IPS DF 19.7 (cell line): ENCODE measurements at places on chromosomes 13 and 19.

DNA sequence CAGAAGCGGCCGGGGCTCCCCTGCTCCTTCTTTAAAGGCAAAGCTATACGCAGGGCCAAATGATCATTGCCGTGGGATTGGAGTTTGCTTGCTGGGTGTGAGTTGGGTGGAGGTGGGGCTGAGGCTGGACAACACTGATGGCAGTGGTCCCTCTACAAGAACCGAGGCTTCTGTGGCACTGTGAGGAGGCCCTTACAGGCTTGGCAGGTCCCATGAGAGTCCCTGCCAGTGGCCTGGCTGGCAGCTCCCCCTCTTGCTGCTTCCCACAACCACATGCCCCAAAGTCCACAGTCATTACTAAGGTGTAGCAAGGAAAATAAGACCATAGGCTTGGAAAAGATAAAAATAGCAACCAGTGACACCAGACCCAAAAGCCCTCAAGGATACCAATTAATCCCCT, 98.4 kb downstream of the ANKRD10 start:
- DNase-seq = no peak

- no peak for DNase-seq
Measured at GRCh38 chr13:42623916-42624315, 50.0 kb downstream of the TNFSF11 start.

- DNase-seq = no peak
Measured at GRCh38 chr19:49807058-49807903, 5.8 kb downstream of the FUZ start.

- DNase-seq = no peak
Measured at GRCh38 chr13:41941174-41941573, 19.7 kb downstream of the VWA8 start.

GRCh38 chr19:4140237-4140711, 13.2 kb upstream of the CREB3L3 start:
- DNase-seq = no peak

GRCh38 chr19:1220976-1221903, 15.7 kb downstream of the STK11 start:
- no peak for DNase-seq

DNA sequence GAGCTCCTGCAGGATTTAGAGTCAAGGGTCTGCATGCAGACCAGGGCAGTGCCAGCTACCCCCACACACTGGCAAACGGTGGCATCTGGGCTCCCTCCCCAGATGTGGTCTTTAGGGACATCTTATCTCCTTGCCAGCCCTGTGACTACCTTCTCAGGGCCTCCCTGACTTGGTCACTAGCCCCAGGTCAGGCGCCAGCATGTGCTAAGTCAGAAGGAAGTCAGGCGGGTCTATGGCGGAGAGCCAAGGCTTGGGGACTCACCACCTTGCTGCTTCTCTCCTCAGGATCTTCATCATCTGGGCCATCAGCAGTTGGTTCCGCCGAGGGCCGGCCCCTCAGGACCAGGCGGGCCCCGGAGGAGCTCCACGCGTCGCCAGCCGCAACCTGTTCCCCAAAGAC, 17.6 kb downstream of the CLPTM1 start:
- DNase-seq = no peak

DNA sequence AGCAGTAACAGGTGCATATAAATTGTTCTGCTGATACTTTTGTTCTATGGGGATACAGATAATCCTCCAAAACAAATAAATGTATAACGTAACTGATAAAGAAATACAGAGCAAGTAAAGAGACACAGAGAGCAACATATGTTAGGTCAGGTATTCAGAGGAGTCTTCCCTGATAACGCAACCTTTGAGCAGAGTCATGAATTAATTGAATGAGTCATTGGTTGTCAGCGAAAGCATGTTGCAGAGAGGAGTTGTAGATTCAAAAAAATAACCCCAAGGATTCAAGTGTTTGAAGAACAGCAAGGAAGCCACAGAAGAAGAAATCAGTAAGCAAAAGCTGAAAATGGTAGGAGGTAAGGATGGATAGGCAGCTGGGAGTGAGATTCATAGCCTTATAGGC, 245.2 kb downstream of the TBC1D4 start:
- no peak for DNase-seq

DNA sequence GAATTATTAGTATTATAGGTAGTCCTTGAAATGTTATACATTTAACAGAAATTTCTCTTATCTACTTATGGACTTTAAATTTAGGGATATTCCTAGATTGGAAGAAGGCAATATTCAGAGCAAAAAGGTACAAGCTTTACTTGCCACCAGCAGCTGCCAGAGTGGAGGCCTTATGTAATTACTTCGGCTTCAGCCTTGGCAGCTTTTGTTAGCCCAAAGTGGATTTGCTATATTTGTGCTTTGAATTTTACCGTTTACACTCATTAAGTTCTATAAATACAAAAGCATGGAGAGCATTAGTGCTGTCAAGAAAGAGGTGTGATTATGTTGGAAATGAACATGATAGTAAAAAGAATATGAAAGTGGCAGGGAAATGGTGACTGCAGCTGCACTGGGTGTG, 319.9 kb downstream of the ATP8A2 start:
- DNase-seq = no peak

- peak; percentile 86 for DNase-seq
Measured at GRCh38 chr19:48872182-48872883, at the start of gene PPP1R15A. Gene PPP1R15A, plus strand, starts transcription at chr19:48872421. Its CDS starts 813 bp downstream, at chr19:48873234.

- DNase-seq = no peak
Measured at GRCh38 chr19:28933039-28933438, 279.9 kb downstream of the UQCRFS1 start.

- no peak for DNase-seq
Measured at GRCh38 chr13:99564386-99564785, 63.1 kb downstream of the TM9SF2 start.

- no peak for DNase-seq
Measured at GRCh38 chr13:70613295-70613694, 505.0 kb upstream of the KLHL1 start.

GRCh38 chr19:41887711-41888382, 4.9 kb downstream of the ARHGEF1 start:
- DNase-seq = peak; percentile 61

GRCh38 chr19:4976401-4977298, 7.7 kb downstream of the KDM4B start:
- DNase-seq = peak; percentile 30

- DNase-seq = no peak
Measured at GRCh38 chr13:98896083-98896867, 81.6 kb downstream of the DOCK9 start.

DNA sequence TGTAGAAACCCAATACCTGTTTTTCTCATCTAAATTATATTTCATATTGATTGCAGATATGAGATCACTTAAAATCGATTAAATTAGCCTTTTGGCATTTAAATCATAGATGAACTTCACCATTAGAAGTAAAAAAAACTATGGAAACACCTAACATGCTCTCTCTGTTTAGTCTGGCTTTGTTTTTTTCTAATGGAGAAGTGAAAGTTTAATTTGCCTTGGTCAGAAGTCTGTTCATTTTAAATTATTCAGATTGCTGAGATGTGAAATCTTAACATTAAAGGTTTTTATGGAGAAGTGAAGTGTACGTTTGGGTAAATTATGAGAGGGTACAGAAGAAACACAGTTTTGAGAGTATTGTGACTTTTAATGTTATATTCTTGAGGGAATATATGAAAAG, 6.7 kb downstream of the SUGT1 start:
- DNase-seq = no peak

DNA sequence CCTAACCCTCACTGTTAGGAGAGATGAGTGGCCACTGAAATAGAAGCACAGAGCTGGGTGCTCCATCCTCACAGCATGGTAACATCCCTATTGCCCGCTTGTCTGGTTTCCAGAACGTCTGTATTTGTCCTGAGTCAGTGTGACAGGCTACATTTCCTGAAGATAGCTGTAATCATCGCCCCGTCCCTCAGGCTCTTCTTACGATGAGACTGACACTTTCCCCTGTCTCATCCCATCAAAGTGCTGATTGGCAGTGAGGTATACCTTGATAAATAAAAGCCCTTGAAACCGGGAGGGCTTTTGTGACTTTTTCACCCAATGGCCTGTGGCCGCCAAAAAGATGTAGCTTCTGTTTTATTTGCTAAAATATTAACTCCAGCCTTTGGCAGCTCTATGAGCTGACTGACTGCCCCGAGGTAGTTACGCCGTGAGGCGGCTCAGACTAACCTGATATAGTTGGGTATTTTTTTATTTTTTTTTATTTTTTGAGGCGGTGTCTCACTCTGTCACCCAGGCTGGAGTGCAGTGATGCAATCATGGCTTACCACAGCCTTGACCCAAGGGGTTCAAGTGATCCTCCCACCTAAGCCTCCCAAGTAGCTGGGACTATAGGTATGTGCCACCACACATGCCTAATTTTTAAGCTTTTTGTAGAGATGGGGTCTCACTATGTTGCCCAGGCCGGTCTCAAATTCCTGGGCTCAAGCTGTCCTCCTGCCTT, 5.7 kb upstream of the LRRC4B start:
- DNase-seq = no peak

- no peak for DNase-seq
Measured at GRCh38 chr13:100273552-100273951, 184.7 kb downstream of the PCCA start.

- DNase-seq = no peak
Measured at GRCh38 chr19:15672580-15673175, at the start of gene CYP4F12. Gene CYP4F12, plus strand, starts transcription at chr19:15673087. Its CDS starts 443 bp downstream, at chr19:15673530.
